ENCODE measurements at places on chromosomes 12 and 14.

DNA sequence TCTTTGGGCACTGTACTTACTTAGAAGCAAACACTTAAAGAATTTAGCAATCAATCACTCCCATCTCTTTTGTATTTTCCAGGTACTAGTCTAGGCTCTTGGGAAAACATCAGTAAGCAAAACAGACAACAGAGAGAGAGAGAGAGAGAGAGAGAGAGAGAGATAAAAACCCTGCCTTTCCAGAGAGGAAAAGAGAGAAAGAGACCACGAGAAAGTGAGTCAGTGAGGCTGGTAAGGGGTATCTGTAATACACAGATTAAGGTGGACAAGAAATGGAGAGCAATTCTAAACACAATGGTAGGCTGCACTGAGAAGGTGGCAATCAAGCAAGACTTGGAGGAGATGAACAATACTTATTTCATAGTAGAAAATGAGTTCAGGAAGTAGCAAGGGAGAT is 119.9 kb upstream of the OVCH1 start:
- no peak for DNase-seq

DNA sequence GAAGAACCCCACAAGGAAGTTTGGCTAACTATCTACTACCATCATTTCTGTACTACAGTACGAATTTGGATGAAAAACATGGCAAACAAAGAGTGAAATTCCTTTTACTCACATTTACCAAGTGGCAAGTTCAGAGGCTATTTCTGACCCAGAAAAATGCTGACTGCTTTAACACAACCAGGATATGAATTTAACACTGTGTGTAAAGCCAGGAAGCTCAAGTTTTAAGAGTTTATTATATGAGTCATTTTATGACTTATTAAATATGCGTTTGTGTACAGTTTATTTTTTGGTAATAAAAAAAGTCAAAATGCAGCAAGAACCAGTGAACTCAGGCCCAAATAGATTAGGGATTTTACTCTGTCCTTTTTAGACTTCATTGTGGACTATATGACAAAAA is 58.4 kb upstream of the STAC3 start:
- no peak for DNase-seq

DNA sequence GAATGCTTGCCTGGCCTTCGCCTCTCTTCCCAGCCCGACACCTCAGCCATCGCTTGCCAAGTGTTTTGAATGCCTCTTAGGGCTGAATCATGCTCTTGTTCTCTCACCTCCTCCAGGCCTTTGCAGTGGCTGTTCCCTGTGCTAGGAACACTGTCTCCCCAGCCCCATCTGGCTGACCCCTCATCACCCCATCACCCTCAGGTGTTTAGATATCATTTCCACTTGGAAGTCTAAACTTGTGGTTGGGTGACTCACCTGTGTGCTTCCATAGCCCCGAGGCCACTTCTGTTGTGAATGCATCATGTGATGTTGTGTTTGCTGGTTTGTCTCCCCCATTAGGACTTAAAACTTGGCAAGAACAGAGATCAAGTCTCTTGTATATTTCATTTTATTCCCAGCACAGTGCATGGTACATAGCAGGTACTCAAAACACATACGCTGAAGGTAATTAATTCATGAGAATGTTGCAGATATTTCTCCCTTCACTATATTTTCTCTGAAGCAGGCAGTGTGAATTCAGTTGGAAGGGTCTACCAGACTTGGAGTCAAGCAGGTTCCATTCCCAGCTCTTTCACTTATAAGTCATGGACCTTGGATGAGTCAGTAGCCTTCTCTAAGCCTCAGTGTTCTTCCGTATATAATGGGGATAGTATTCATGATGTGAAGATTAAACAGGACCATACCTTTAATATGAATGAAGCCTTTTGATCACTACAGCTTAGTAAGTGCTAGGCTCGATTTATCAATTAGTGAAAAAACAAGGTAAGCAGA is 67.8 kb downstream of the HRK start:
- no peak for DNase-seq

GRCh38 chr12:51507178-51507577 is 82.5 kb downstream of the SLC4A8 start:
- DNase-seq = no peak

GRCh38 chr12:49400304-49400703 is 33.0 kb downstream of the SPATS2 start:
- no peak for DNase-seq

DNA sequence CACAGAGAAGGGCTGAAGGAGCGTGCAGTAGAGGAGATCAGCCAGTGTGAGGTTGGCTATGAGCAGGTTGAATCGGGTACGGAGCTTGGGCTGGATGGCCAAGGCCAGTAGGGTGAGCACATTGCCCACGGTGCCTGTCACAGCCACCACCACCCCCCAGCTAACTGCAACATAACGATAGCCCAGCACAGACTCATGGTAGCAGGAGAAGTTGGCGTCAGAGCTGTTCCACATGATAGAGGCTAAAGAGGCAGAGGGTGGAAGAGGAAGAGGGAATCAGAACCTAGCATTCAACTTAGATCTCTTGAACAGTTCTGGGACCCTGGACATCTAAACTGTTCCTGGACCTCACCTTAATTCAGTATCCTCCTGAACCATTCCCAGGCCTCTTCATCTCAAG is 668 bp downstream of the GPR84 start:
- no peak for DNase-seq
